Osteoblast (primary cell): ENCODE measurements at places on chromosomes 2 and 18. TPM values are rescaled to one million over a fixed set of nuclear protein-coding genes. Genes with fewer than 3 reads are reported as not detected.

The KYNU gene
- 5.9 and 10.9 TPM in 2 replicates for total RNA-seq

The ERFE gene
- 0.88 and 1.8 TPM in 2 replicates for total RNA-seq

The GPR155 gene
- 3.5 and 4.3 TPM in 2 replicates for total RNA-seq

The DTYMK gene
- 12.7 and 14.1 TPM in 2 replicates for total RNA-seq

The MYOM1 gene
- total RNA-seq, result 1.5 and 1.8 TPM in 2 replicates

The LIMS4 gene
- 6.9 and 15.9 TPM in 2 replicates for total RNA-seq

The SNRPD1 gene
- 6.2 and 6.5 TPM in 2 replicates for total RNA-seq

The TMEM169 gene
- 0.36 and 0.88 TPM in 2 replicates for total RNA-seq

The ATP8B1 gene
- total RNA-seq, result 41.5 and 46.7 TPM in 2 replicates

The STPG4 gene
- 0.59 and 0.72 TPM in 2 replicates for total RNA-seq

The EIF5B gene
- 11.2 and 15.9 TPM in 2 replicates for total RNA-seq

The IL36RN gene
- not detected in 2 replicates for total RNA-seq

The IL18RAP gene
- not detected in 2 replicates for total RNA-seq

The LYPD6 gene
- total RNA-seq, result under 0.01 and 0.59 TPM in 2 replicates

The CHRND gene
- not detected in 2 replicates for total RNA-seq

The SCN9A gene
- total RNA-seq, result 1.8 and 2.1 TPM in 2 replicates

The C2orf69 gene
- total RNA-seq, result 20.3 and 21.8 TPM in 2 replicates

The FAP gene
- 464 and 582 TPM in 2 replicates for total RNA-seq

The ST8SIA5 gene
- under 0.01 TPM in 2 replicates for total RNA-seq

The SLC4A3 gene
- total RNA-seq, result 2.5 and 3.8 TPM in 2 replicates

The TRIM54 gene
- total RNA-seq, result not detected in 2 replicates

The RAD51AP2 gene
- total RNA-seq, result not detected in 2 replicates

The CNTNAP5 gene
- not detected in 2 replicates for total RNA-seq
